ENCODE measurements at places on chromosomes 1 and 21.
A peak's percentile ranks its signal among the peaks of the same experiment; 100 is the strongest.

- DNase-seq: no peak
Measured at GRCh38 chr1:17658837-17659236, 96.3 kb upstream of the ACTL8 start.

DNA sequence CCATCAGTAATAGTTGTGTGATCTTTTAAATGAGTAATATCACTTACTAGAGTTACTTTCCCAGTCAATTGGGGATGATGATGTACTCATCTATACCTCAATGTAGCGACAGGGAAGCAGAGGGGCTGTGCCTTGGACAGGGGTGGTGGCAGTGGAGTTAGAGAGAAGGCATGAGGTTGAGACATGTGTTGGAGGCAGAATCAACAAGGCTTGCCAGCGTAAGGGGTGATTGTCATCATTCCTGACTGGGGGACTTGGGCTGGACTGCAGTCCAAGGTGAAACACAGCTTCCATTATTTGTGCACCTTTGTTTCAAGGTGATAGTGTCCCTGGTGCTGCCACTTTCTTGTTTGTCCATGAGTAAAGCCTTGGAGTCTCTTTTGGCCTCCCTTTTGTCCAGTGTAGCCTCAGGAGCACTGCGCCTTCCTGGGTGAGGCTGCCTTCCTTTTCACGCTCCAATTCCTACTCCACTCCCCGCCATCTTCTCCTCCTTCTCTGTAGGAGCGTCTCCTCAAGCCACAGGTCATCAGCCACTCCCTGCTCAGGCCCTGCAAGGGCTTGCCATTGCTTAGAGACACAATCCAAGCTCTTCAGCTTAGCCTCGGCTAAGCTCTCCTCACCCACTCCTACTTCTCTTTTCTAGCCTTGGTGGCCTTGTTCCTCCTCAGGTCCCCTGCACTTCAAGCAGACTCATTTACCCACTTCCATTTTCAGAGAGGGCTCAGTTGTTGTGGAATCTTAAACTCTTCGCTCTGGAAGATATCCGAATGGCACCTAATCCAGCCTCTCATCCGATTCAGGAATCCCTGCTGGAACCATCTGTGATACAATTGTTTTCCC lies 77.6 kb upstream of the CD34 start:
- no peak for DNase-seq

GRCh38 chr1:215132156-215132555 lies 49.6 kb downstream of the KCNK2 start:
- DNase-seq: no peak

DNA sequence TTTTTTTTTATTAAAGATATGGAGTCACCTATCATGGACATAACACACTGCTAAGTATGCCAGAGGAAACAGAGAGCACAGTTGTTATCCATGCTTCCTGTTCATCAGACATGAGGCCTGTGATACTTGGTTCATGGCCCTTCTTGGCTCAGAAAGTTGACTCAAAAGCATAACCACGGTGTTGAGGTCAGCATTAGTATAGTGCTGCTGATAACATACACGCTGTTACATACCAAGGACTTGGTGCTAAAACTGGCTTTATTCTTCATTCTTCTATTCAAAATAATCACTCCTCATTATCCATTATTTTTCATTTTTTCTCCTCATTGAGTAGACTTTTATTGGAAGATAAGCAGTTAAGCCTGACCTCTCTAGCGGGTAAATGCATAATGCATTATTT lies 464.1 kb downstream of the ADGRL2 start:
- DNase-seq: no peak

DNA sequence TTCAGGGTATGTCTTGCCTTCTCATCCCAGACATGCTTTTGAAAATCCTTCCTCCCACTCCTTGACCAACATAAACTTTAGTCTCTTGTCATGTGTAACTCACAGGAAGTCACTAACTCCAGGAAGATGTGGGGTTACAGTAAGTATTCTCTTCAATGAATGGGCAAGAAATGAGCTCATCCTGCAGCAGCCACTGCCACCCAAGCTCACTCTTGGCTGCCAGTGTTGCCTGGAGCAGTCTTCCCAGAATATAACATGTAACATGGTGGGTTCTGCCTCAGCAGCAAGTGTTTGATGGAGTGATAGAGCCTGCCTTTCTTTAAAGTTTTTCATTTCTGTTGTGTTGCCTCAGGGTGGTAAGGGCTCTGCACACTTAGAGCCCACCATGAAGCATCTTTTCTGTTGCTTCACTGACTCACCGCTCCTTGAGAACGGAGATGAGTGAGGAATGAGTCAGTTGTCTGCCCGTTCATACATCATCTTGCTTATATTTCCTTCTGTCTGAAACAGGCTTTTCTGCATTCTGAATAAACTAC lies 187.0 kb downstream of the TPR start:
- DNase-seq: no peak

DNA sequence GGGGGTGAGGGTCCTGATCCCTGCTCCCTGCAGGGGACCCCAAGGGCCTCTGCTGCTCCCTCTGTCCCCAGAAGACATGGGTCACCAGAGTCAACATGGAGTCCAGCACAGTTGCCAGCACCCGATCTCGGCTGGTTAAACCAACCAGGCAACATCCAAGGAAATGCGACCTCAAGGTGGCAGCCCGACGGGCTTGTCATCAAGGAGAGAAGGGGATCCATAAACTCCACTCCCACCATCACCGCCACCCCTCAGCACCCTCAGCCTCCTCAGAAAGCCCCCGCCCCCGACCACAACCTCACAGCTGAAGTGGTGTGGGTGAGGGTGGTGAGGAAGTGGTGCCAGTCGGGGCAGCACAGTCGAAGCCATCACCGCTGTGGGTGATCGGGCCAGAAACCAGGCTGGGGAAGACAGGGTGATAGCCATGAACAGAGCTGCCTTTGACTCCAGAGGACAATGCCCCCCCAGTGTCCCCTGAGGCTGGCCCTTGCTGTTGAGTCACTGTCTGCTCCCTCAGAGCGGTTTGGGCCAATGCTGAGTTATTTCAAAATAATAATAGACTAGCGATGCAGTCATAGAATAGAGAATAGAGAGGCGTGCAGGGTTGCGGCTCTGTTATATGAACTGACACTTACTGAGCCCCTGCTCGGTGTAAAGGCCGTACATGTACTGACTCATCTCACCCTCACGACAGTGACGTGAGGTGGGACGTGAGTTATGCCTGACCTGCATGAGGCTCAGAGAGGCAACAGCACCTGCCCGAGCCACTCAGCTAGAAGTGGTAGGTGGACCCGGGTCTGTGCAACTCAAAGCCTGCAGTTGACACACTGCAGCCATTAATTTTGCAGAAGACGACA lies 88.7 kb upstream of the IFFO2 start:
- DNase-seq: no peak

GRCh38 chr1:1230656-1231399 lies 973 bp downstream of the SDF4 start:
- no peak for DNase-seq

DNA sequence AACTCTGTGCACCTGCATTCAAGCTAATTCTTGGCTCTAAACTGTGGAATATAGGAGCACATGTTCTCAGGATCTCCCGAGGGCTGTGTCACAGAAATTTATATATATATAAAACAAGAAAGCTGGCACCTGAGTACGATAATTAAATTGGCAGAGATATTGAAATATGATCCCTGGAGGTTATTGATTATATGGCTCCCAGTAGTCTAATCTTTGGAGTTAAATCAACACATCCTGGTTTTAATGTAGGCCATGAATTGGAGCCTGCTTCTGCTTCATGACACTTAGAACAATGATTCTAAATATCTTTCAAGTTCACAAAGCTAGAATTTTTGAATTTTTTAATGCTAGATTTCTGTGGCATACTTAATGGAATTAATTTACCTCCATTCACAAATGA lies 84.3 kb downstream of the CTH start:
- DNase-seq: no peak

DNA sequence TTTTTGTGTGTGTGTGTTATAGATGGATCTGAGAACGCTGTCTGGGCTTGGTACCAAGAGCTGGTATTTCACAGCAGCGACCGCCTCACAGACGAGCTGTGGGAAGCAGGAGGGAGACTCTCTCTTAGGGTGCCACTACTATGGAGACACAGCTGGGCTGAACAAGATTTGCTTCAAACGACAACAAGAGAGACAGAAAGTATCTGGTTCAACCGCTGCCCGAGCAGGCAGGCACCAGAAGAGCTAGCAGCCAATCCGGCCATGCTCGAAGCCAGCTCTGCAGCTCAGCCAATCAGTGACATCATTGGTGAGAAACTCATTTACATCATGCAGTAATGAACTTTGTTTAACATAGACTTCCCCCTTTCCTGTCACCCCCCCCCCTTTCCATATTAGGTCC lies 341.3 kb downstream of the USP25 start:
- DNase-seq: peak; percentile 12

DNA sequence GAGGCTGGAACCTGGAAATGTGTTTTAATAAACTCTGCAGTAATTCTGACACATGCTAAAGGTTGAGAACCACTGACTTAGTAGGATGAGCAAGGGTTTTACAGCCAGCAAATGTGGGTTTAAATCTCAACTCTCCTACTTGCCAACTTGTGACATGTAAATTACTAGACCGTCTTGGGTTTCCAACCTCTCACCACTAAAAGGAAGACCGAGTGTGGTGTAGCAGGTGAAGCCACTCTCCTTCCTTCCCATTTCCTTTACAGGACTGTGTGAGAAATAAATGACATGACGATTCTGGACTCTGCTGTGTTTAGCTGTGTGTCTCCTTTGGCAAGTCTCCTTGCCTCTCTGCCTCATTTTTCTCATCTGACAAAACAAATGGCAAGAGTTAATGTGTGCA lies 49.5 kb upstream of the DNAJC6 start:
- no peak for DNase-seq

- DNase-seq: no peak
Measured at GRCh38 chr1:47852006-47852718, 145.0 kb downstream of the TRABD2B start.

DNA sequence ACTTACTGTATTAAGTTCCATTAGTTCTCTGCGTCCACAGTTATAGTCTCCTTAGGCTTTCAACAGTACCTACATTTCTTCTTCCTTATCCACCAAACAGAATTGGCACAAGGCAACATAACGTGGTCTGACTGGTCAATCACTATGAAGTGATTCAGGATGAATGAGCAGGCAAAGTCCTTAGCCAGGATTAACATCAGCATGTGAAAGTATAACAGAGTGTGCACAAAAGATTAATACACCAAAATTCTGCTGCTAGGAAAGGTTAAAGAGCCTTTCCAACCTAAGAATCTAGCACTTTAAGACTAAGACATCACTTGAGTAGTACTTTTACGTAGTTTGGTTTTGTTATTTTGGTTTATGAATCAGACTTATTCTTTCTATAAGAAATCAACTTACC lies 15.8 kb downstream of the DEPDC1 start:
- no peak for DNase-seq

GRCh38 chr1:225962440-225962975 lies 21.5 kb upstream of the LEFTY2 start:
- no peak for DNase-seq

DNA sequence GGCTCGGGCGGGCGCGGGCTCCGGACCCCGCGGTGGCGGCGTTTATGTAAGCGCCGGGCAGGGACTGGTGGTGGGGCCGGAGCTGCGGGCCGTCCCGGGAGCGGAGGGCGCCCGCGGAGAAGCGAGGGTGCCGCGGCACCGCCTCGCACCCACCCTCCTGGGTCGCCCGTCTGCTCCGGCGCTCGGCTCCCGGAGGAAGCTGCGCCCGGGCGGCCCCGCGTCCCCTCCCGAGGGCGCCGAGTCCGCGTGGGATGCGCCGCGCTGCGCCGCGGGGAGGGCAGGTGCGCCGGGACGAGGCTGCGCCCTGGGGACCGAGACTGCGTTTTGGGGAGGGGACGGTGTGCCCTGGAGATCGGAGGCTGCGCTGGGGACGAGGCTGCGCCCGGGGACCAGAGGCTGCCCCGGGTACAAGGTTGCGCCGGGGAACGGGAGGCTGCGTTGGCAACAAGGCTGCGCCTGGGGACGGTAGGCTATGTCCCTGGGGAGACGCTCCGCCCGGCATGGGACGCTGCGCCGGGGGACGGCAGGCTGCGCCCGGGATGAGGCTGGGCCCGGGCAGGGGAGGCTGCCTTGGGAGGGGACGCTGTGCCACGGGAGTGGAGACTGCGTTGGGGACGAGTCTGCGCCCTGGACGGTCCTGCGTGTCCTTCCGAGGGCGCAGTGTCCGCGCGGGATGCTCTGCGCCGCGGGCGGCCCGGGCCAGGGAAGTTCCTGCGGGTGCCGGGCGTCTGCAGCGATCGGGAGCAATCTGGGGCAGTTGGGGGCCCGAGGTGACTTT lies 627 bp downstream of the ADARB1 start:
- no peak for DNase-seq

- DNase-seq: no peak
Measured at GRCh38 chr1:152426731-152427130, 12.7 kb upstream of the CRNN start.

GRCh38 chr1:9095818-9096217 lies 26.4 kb upstream of the SLC2A5 start:
- no peak for DNase-seq

GRCh38 chr1:243508303-243508713 lies 252.5 kb downstream of the SDCCAG8 start:
- no peak for DNase-seq

GRCh38 chr1:158285756-158286241 lies 3.9 kb upstream of the CD1C start:
- no peak for DNase-seq

DNA sequence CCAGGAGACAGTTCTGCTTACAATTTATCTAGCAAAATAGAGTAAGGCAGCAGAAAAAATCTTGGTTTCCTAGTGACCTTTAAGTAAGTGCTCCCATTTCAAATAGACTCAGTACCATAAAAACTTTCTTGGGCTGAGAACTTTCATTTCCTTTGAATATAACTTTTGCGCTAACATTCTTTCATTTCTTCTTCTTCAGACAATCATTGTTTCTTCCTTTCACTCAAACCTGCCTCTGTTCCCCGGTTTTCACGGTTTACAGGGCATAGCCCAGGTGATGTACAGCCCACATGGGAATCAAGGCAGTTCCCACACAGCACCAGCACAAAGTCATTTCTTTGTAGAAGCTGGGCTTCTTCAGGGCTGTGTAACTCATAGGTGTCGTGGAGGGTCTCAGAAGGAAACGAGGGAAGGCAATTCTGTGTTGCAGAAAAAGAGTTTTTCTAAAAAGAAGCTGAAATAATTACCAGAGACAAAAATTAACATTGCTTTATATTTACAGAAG lies 611.6 kb downstream of the SMYD3 start:
- no peak for DNase-seq

- no peak for DNase-seq
Measured at GRCh38 chr1:19179597-19180264, 30.3 kb downstream of the UBR4 start.

DNA sequence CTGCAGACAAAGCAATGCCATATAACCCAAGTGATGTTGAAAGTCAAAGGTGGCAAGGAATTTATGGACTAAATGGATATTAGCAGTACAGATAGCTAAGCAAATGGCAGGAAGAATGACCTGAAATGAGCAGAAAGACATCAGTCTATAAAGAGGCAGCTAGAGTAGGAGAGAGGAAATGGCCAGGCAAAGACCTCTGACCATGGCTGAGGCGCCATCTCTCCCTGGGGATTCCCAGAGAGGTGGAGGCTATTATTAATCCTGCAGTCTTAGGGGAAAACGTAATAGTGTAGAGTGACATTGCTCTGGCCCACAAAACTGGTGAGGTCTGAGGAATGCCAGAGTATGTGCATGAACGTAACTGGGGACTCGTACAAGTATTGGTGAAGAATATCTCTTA lies 563.6 kb upstream of the PRMT6 start:
- no peak for DNase-seq
